ENCODE measurements at places on chromosomes 4 and X.

DNA sequence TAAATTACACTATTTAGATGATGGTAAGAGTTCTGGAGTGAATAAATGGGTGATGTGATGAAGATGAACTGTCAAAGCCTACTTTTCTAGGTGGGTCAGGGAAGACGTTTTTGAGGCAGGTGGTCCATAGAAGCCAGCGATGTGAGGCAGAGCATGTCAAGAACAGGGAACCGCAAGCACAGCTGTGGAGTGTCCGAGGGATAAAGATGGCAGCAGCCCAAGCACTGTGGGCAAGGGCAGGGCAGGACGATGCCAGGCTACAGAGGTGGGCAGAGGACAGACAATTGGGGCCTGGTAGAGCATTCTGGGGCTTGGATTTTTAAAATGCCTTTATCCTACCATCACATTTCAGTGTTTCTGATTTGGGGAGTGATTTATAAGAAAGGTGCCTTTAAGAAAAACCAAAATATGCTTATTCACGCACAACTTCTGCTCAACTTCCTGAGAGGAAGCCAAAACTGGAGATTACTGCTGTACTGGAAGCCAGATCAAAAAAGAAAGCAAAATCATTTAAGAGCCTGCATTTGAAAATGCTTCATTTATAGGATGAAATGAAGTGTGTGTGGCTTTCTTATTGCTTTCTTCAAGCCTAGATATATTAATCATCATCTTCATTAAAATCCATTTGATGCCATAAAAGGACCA, 119.0 kb upstream of the WDR17 start:
- DNase-seq = no peak

GRCh38 chr4:183989461-183989860, 84.4 kb downstream of the STOX2 start:
- no peak for DNase-seq

DNA sequence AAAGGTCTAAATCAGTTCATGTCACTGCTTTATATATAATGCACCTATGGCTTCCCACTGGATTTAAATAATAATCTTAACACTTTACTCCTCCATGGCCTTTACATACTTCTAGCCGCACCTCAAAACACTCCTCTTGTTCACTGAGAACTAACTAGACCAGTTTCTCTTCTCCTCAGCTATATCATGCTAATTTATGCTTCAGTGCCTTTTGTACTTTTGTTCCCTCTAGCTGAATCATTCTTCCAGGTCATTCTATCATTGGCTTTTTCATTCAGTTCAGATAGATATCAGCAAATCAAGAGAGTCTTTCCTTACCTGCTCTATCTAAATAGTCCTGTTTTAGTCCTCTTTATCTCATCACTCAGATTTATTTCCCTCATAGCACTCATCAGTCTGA, 64.2 kb downstream of the TET2 start:
- no peak for DNase-seq

GRCh38 chr4:24771241-24771640, 24.1 kb upstream of the SOD3 start:
- no peak for DNase-seq

GRCh38 chr4:126757219-126757618, 875.5 kb upstream of the INTU start:
- no peak for DNase-seq

DNA sequence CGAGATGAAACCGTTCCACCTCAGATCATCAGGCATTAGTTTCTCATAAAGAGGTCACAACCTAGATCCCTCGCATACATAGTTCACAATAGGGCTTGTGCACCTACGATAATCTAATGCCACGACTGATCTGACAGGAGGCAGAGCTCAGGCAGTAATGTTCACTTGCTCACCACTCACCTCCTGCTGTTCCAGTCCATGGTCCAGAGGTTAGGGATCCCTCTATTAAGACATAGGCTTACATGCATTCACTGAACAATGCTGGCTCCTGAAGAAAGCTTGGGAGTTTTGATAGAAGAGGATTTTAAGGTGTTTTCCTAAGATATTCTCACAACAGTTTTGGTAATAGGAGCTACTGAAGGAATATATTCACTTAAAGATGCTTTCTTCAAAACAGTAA, 236.1 kb upstream of the FTHL17 start:
- DNase-seq = no peak

GRCh38 chr4:99722006-99722405, 64.4 kb upstream of the C4orf54 start:
- DNase-seq = no peak

GRCh38 chr4:112508356-112508755, 7.6 kb downstream of the NEUROG2 start:
- DNase-seq = no peak

DNA sequence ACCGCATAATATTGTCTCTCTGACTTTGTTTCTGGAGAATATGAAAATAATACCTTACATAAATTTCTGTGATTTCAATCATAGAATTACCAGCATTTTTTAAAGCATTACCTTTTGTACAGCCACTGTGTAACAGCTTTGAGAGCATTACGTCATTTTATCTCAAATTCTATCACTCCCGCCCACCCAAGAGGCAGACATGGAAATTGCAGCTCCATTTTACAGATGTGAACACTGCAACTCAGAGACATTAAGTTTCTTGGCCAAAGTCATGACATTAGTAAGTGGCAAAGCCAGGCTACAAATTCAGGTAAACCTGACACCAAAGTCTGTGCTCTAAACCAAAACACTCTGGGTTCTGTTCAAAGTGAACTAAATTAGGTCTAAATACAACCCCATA, 33.6 kb upstream of the KDR start:
- no peak for DNase-seq

GRCh38 chr4:173301518-173302201, 32.5 kb downstream of the HMGB2 start:
- DNase-seq = no peak

- DNase-seq = no peak
Observed at GRCh38 chr4:31442236-31442635, 722.1 kb downstream of the PCDH7 start.

GRCh38 chr4:35818520-35818919, 425.8 kb downstream of the ARAP2 start:
- DNase-seq = no peak

- DNase-seq = peak; percentile 47
Observed at GRCh38 chr4:137997496-137997895, 244.7 kb downstream of the SLC7A11 start.

- no peak for DNase-seq
Observed at GRCh38 chr4:4627111-4627510, 85.3 kb upstream of the STX18 start.

GRCh38 chr4:188781655-188782054, 642.4 kb downstream of the TRIML1 start:
- DNase-seq = peak; percentile 19

- DNase-seq = no peak
Observed at GRCh38 chr4:57144466-57144865, 34.3 kb upstream of the IGFBP7 start.

DNA sequence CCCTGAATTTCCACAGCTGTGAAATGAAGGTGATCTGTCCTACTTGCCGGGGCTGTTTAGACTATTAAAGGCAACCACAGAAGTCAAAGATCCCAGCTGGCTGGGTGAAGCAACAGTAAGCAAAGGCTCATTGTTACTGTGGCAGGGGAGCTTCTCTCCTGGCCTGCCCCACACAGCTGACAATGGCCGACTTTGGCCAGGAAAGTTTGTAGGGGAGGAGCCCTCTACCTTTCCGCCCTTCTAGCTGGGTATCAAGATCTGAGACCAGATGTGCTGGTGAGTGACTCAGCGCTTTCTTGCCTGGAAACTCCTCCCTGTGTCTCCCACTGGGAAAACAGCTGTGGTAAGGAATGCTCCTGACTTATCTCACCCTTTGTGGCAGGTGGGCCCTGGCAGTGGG, 21.1 kb downstream of the RASSF6 start:
- no peak for DNase-seq

DNA sequence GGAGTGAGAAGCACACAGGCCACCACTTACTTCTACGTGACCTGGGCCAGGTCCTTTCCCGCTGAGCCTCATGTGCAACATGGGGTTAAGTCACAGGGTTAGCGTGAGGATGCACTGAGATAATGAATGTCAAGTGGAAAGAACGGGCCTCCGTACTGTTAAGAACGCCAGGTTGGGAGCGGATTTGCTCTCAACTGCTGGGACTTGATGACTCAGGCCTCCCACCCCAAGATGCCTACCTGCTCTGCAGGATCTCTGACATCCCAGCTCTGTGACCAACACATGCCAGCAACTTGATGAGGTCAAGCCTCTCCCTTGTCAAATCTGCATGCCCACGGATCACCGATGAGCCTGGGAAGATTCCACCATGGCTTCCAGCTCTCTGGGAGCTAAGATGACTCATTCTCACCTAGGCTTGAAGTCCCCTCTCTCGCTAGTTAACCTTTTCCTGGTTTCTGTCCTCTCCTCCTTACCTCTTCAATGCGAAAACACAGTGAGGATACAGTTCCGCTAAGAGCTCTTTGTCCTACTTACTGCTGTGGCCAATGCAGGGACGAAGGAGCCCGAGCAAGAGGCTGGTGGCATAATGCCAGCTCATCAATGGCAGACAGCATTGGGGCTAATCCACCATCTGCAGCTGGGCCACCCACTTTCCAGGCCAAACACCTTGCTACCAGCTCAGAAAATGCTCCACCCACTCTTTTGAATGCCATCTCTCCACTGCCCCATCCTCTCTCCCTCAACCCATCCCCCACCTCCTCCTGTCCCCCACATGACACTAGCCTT, 67.6 kb downstream of the PJA1 start:
- no peak for DNase-seq

DNA sequence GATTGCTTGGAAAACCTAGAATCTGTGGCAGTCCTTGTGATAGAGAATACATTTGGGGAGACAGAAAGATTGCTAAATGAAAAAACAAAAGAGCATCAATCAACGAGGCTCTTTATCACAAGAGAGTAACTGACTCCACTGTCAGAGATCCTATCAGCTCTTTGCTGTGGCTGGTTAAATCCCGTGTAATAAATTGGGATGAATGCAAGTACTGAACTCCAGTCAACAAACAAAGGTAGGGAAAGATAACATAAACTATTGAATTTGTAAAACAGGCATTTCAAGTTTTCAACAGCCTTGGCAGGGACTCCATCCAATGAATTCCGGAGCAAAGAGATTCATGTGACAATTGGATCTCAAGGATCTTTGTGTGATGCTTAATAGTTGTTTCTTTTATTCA, 21.3 kb downstream of the MMRN1 start:
- DNase-seq = no peak

DNA sequence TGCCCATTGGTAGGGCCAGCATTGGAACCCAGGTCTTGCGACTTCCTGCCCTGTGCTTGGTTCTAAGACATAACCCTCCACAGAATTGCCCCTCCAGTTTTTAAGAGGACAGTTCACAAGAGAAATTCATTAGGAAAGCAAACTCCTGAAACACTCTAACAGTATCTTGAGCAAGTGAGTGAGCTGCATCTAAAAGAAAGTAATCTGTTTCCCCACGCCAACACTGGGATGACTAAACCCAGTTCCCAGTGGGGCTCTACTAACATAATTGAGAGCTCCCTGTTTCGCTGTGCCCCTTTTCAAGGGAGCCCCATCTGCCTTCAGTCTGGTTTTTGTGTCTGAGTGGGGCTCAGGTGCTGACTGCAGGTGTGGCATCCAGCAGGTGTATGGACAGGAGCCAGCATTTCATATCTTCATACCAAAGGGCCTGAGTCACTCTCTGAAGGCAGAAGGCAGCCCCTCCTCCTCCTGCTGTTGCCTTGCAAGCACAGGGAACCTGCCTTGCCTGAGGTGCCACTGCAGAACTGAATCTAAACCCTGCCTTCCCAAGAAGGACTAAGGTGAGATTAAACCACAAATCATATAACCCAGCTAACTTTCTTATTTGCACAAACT, 8.0 kb downstream of the AMOT start:
- no peak for DNase-seq

DNA sequence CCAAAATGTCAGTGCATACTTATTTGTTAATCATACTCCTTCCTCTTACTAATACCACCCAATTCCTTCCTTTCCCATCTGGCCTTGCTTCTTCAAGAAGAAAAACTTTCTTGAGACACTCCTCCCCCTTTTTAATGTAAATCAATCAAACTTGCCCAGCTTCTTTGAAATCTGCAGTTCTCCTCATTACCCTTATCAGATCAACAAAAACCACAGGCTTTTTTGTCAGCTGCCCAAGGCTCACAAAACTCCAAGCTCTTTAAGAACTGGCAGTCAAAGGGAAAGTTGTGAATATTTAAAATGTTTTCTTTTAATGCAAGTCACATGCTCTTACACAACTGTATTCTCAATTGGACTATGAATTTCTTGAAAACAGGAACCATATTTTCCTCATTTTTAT, 11.3 kb upstream of the MYOZ2 start:
- no peak for DNase-seq

GRCh38 chr4:121072224-121073003, at the start of gene NDNF:
NDNF (minus strand) TSS chr4:121072535; CDS start chr4:121045837, 26,698 bp downstream.
- DNase-seq = peak; percentile 69

- DNase-seq = no peak
Observed at GRCh38 chrX:118614150-118614549, 113.3 kb upstream of the IL13RA1 start.

- no peak for DNase-seq
Observed at GRCh38 chr4:79597266-79597665, 189.2 kb upstream of the GK2 start.

DNA sequence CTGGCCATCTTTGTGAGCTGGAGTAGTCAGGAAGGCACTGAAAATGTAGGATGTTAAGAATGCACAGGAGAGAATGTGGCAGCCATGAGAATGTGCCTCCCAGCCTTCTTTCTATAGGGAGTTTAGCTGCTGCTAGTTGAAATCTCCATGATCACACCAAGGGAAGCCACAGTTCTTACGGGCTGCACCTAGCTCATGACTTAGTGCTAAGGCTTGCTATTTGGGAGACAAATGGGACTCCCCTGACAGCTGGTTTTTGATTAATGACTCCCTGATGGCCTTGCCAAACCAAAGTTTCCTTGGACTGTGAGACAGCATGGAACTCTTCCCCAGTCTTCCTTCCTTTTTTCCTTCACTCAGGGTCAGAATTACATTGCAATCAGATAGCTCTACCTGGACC, 9.2 kb downstream of the CTSO start:
- DNase-seq = no peak

DNA sequence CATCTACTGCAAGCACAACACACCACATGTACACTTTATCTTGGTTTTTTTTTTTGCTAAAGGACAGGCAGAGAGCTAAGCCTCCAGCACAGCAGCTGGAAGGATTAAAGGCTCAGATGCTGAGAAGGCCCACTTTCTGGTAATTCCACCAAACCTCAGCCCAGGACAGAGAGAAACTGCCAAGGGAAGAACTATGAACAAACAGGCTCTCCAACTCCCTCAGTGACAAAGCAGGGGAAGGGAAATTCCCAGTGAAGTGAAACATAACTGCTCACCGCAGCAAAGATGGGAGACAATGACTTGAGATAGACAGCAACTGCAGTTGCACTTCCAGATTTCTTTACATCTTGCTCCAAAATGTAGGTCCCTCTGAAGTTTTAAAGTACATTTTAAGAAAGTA, 4.8 kb downstream of the PROM1 start:
- peak; percentile 80 for DNase-seq

DNA sequence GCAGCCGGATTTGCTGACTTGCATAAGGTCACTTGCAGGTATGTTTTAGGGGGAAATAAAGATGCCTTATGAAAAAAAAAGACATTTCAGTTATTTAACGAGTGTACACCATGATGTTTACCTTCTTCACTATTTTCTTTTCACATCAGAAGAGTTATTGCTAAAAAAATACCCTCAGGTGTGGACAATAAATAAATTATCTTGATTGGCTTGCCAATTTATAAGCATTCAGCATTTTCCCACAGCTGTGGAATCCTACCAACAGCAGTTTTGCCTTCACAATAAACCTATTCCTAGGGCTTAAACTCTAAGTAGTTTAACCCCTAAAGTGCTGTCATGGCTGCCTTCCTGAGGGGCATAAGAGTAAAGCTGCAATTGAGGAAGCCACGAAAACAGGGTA, 83.4 kb upstream of the S100G start:
- DNase-seq = no peak

Measured in WERI-Rb-1 (cell line).